ENCODE measurements at places on chromosomes 12 and 14.

DNA sequence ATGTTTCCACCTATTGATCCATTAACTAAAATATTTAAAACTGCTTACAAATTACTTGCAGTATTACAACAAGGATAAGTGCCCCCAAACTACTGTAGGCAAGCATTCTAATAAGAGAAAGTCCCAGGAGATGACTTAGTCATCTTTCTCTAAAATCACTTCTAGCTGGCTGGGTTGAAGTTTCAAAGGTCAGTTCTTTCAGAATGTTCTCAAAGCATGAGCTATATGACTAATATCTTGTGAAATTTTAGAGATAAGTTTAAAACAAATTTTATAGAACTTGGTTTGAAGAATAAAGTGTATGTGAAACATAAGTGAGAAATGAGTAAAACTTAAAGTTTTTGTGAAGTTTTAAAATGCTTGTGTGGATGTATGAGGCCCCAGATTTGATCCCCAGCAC is 24.3 kb upstream of the OR6J1 start:
- no peak for DNase-seq

DNA sequence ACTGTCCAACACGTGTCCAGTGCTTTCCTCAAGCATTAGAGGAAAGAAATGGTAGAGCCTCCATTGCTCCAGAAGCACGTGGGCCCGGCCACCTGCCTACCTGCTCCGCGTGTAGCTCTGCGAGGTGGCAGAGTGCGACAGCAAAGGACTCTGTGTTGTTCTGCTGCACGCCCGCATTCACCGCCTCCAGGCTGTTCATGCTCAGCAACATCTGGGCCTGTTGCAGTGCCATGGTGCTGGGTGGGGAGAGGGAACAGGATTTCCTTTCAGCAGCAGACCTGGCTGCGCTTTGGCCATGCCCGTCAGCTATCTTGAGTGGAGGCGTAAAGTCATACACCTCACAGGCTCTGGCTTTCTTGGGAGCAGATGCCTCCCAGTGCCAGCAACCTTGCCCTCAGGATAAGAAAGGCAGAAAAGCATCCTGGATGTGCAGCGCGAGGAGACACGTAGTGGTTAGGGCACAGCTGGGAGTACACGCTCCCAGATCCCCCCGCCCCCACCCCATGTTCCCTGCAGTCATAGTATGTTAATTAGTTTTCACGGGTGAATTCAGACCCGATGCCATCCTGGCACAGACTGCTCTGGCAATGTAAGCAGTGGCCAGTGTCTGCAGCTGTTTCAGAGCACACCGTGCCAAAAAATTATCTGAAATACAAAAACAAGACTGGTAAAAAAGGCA is 25.1 kb downstream of the ANAPC5 start:
- no peak for DNase-seq

DNA sequence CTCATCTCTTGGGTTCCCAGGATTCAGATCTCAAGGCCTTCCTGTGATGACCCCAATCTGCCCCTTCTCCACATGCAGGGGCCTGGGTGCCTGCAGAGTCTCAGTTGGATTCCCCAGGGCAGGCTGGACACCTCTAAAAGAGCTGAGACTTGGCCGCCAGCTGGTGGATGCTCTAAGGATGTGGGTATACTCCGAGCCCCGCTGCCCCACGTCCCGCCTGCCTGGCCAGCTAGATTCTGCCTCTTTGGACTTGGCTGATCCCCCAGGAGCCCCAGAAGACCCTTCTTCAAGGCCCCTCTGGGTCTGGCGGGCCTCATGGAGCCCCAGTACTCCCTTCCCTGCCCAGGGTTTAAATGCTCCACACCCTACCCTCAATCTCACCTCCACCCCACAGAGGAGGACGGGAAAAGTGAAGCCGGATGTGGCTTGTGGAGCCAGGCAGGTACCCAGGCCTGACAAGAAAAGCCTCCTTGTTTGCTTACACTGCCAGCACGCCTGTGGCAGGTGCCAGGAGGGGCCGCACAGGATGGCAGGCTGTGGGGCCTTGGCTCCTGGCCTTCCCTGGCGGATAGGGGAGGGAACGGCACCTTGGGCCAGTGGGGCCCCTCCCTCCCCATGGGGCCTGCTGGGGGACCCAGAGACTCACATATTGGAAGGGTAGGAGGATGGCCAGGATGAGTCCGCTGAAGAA is 15.1 kb downstream of the FAIM2 start:
- DNase-seq: no peak

- DNase-seq: no peak
These were observed 3.4 kb upstream of the IRF2BPL start for GRCh38 chr14:77031759-77032490.

DNA sequence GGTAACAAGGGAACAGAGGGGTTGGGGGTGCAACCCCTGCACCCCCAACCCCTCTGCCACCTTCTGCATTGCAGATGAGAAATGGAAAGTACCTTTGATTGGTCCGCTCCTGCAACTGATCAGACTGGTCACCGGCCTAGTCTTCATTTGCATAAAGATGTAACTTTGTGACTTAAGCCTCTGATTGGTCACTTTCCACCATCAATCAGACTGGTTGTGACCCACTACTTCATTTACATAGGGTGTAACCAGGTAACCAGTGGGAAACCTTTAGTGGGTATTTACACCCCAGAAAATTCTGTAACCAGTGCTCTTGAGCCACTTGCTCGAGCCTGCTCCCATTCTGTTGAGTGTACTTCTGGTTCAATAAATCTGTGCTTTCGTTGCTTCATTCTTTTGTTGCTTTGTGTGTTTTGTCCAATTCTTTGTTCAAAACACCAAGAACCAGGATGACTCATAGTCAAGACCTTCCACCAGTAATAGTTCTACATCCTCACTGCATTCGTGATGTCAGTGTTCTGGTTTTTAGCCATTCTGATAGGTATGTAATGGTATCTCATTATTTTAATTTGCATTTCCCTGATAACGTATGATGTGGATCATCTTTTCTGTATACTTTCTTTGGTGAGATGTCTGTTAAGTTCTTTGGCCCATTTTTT is 30.8 kb downstream of the LEMD3 start:
- DNase-seq: no peak
